ENCODE measurements at places on chromosomes 1 and 21.
A peak's percentile ranks its signal among the peaks of the same experiment; 100 is the strongest.

- H3K4me3 ChIP-seq = no peak overlapping the region
- peaks cover 15% of the 10 kb centered on the region for H3K4me1 ChIP-seq
- no peaks in the 10 kb centered on the region for H3K36me3 ChIP-seq
- H3K27ac ChIP-seq = no peak overlapping the region
- H3K27me3 ChIP-seq = no peaks in the 10 kb centered on the region
- DNase-seq = no peak
Observed at GRCh38 chr1:1233567-1233892, 1.5 kb downstream of the B3GALT6 start.

DNA sequence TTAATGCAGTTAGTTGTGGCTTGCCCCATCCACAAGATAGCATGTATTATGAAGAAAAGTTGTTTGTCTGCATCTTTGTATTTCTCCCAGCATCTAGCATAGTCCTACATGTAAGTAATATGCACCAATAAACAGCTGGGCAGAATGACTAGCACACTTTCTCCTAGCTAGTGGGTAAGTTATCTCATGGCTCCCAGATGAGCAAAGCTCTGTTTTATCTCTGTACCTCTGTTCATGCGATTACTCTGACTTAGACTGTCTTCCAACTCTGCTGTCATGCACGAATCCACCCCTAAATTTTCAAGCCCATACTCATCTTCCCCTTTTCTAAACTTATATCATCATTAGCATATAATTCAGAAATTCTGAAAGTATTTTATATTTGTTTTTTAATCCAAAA is 37.5 kb upstream of the KCTD3 start:
- no peak overlapping the region for H3K27ac ChIP-seq
- H3K4me3 ChIP-seq = no peak overlapping the region
- no peaks in the 10 kb centered on the region for H3K36me3 ChIP-seq
- H3K27me3 ChIP-seq = no peaks in the 10 kb centered on the region

- DNase-seq = no peak
- H3K27me3 ChIP-seq = no peaks in the 10 kb centered on the region
- no peaks in the 10 kb centered on the region for H3K36me3 ChIP-seq
Observed at GRCh38 chr1:183200451-183200850, 14.4 kb downstream of the LAMC2 start.

DNA sequence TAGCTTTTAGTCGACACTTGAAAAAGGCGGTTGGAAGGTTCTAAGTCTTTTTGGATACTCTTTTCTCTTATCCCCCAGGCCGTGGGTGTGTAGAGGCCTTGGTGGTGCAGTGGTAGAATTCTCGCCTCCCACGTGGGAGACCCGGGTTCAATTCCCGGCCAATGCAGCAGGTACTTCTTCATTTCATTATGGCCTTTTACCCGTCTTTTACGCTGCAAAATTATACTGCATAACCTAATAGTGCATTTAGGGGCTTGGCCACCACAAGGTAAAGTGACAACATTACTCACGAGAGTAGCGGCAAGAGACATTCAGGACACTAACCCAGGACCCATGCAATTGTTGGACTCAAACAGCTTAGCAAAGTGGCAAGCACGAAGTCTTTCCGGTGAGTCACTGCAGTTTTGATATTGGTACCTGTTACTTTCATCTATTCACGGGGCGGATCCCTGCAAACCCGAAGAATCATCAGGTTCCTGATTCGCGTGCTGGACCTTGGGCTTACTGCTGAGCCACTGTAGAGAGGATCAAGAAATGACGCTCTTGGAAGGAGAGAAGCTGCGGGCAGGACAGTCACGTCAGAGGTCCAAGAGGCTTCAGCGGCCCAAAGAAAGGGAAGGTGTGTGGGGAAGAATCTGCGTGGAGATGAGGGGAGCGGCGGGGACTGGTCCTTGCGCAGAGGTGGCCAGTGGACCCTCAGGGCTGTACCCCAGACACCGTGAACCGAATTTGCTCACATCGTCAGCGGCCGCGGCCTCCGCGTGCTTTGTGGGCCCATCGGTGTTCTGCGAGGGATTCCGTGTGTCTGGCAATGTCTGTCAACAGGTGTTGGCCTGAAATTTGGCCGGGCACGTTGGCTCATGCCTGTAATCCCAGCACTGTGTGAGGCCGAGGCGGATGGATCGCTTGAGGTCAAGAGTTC is 12.9 kb upstream of the RNU1-4 start:
- no peak overlapping the region for H3K27ac ChIP-seq
- H3K4me3 ChIP-seq = no peak overlapping the region
- DNase-seq = peak; percentile 25
- H3K27me3 ChIP-seq = peaks cover 2% of the 10 kb centered on the region
- no peaks in the 10 kb centered on the region for H3K36me3 ChIP-seq

DNA sequence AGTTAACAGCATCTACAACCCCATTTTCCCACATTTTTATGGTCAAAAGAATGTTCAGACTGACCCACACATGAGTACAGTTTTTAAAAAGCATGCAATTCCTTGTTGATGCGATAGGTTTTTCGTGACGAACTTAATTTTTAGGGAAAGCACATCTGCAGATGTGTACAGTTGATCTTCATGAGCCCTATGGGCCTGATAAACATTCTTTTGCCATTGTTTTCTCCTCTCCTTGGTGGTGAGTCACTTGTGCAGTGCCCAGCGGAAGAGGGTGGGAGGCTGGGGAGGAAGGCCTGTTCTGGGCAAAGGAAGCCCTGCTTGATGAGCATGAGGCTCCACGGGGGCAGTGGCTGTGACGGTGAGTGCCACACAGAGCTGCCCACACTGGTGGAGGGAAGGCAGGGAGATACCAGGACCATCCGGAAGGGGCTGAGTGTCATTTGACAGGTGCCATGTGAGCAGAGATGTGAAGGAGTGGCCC is 5.3 kb downstream of the ARF1 start:
- H3K36me3 ChIP-seq = no peaks in the 10 kb centered on the region
- no peak for DNase-seq
- H3K27ac ChIP-seq = peak overlapping the region; percentile 14
- H3K4me3 ChIP-seq = no peak overlapping the region

DNA sequence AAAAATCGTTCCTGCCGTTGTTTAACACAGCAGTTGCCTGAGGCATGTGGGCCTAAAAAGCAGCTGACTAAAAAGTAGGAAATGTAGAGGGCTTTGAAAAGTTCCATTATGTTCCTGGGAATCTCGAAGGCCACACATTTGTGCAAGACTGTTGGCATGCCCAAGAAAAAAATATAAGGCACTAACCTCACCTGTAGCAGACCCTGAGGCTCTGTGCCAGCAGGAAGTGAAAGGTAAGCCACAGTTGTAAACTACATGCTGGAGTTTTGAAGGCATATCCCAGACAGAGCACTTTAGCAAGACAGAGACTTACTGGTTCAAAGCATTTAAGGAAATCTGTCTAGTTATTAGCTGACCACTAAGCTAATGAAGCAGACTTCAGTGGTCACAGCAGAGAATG is 52.7 kb downstream of the TRMT1L start:
- no peak overlapping the region for H3K27ac ChIP-seq
- H3K27me3 ChIP-seq = no peaks in the 10 kb centered on the region
- no peak overlapping the region for H3K4me3 ChIP-seq
- H3K36me3 ChIP-seq = no peaks in the 10 kb centered on the region
- no peaks in the 10 kb centered on the region for H3K4me1 ChIP-seq

DNA sequence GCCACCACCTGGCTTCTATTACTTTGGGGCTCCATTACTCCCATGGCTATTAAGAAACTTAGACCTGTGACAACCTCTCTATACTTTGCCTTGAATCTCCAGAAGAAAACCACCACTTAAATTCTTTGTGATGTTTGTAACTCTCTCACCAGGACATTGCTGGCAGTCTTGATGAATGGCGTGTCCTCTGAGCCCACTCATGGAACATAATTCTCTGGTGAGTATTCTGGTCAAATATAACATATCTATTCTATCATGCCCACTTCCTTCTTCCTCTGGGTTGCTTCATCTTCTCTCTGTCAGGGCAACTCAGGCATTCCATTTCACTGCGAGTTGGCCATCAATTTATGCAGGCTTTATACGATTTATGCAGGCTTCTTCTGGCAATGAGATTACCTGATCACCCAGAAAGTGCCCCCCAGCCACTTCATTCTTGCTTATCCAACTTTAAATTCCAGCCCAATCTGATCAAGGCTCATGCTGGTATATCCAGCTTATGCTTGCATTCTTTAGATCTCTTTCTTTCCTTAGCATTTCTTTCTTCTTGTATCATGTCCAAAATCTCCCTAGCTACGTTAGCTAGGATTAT is 112.0 kb upstream of the CHRM3 start:
- no peaks in the 10 kb centered on the region for H3K4me1 ChIP-seq
- no peak for DNase-seq
- H3K4me3 ChIP-seq = no peak overlapping the region
- H3K36me3 ChIP-seq = no peaks in the 10 kb centered on the region
- no peak overlapping the region for H3K27ac ChIP-seq

DNA sequence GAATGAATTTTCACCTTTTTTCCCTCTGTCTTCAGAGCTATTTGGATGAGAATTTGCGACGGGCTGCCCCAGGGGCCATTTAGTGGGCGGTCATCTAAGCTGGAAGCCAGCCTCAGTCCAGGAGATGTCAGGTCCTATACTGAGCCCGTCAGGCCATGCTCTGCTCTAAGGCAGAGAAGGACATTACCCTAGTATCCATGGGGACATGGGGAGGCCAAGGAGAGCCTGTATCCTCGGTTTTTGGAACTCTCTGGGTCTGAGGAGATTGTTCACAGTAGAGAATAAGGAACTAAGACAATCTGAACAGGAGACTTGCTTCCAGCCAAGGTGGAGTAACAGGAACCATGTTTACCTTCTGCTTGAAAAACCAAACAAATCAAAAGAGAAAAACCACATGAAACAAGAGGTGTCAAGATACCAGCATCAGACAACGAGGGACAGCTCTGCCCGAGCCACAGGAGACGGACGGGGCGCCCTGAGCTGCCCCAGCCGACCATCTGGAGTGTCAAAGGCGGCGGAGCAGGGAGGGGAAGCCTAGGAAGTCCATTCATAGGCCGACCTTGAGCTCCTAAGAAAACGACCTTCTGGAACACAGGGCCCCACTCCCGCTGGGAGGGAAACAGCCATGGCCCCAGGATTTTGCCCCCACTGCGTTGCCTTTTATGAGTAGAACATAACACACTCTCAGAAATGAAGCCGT is 20.0 kb upstream of the ADARB1 start:
- H3K4me1 ChIP-seq = no peaks in the 10 kb centered on the region
- H3K27me3 ChIP-seq = no peaks in the 10 kb centered on the region
- H3K27ac ChIP-seq = no peak overlapping the region
- H3K36me3 ChIP-seq = no peaks in the 10 kb centered on the region

- H3K36me3 ChIP-seq = no peaks in the 10 kb centered on the region
- H3K4me3 ChIP-seq = no peak overlapping the region
- no peak for DNase-seq
- no peak overlapping the region for H3K27ac ChIP-seq
Observed at GRCh38 chr21:37087188-37087587, 14.1 kb downstream of the TTC3 start.

DNA sequence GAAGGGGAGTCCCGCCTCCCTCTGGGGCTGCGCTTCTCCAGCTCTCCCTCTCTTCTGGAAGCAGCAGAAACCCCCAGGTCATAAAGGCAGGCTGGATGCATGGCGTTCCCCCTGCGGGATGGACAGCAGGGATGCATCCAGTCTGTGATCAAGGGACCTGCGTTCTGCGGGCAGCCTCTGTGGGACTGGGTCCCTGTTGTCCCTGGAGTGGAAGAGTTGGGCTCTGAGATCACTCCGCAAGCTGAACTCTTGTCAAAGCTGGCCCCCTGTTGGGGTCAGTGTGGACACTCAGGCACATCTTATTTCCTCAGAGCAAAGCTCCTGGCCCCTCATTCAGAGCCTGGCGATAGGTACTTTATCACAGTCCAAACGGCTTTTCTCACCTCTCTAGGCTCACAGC is 341.2 kb downstream of the PTPRU start:
- no peaks in the 10 kb centered on the region for H3K4me1 ChIP-seq
- H3K27me3 ChIP-seq = no peaks in the 10 kb centered on the region
- no peak overlapping the region for H3K4me3 ChIP-seq
- H3K36me3 ChIP-seq = no peaks in the 10 kb centered on the region

DNA sequence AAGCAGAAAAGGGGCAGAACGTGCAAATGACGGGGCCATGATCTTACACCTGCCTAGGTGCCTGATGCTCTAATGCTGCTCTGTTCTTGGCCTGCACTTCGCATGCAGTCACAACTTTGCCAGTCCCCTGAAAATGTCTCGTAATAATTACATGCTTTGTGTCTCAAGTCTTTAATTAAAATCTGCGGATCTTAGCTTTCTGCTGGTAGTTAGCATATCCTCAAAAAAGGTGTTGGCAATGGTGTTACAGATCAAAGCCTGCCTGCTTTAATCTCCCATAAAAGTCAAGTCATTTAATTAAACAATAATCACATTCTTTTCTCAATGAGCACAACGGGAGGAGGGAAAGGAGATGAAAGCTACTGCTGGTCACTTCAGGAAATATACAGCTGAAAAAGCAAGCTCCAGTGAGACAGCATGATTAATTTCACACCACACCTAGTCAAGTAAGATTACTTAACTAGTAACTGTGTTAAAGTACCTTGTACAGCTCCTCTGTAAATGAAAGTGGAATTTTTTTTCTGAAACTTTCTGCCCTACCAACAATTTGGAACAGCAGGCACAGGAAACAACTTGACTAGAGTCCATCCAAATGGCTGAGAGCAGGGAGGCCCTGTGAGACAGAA is 45.8 kb downstream of the STX6 start:
- no peak overlapping the region for H3K27ac ChIP-seq
- DNase-seq = no peak
- no peak overlapping the region for H3K4me3 ChIP-seq
- H3K27me3 ChIP-seq = no peaks in the 10 kb centered on the region

GRCh38 chr1:45317166-45317565 is 9.5 kb upstream of the HPDL start:
- no peaks in the 10 kb centered on the region for H3K27me3 ChIP-seq

- H3K36me3 ChIP-seq = no peaks in the 10 kb centered on the region
- DNase-seq = no peak
- H3K4me3 ChIP-seq = no peak overlapping the region
- H3K27ac ChIP-seq = no peak overlapping the region
- no peaks in the 10 kb centered on the region for H3K27me3 ChIP-seq
Observed at GRCh38 chr1:23908453-23909341, 4.5 kb downstream of the CNR2 start.

GRCh38 chr1:24989082-24989481 is 59.0 kb upstream of the RUNX3 start:
- H3K27ac ChIP-seq = no peak overlapping the region
- no peak overlapping the region for H3K4me3 ChIP-seq
- H3K36me3 ChIP-seq = no peaks in the 10 kb centered on the region
- H3K4me1 ChIP-seq = no peaks in the 10 kb centered on the region
- no peak for DNase-seq
- no peaks in the 10 kb centered on the region for H3K27me3 ChIP-seq

- DNase-seq = no peak
- no peak overlapping the region for H3K27ac ChIP-seq
- no peak overlapping the region for H3K4me3 ChIP-seq
- H3K36me3 ChIP-seq = no peaks in the 10 kb centered on the region
Observed at GRCh38 chr1:206098242-206098919, 18.8 kb downstream of the AVPR1B start.

GRCh38 chr1:113904293-113904673 is 316 bp downstream of the AP4B1 start:
- no peak for DNase-seq
- no peaks in the 10 kb centered on the region for H3K36me3 ChIP-seq
- H3K27me3 ChIP-seq = no peaks in the 10 kb centered on the region
- H3K27ac ChIP-seq = peak overlapping the region; percentile 86

DNA sequence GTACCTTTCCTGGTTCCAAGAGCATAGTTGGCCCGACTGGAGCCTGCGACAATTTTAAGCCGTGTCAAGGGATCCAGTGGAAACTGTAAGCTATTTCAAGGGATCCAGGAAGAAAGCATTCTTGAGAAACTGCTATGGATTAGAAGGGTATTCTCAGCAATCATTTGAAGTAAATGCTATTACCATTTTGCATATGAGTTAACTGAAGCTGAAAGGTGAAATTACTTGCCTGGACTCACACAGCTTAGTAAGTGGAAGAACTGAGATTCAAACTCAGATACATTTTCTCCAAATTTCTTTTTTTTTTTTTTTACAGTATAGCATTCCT is 589 bp downstream of the ZNF684 start:
- no peaks in the 10 kb centered on the region for H3K27me3 ChIP-seq
- DNase-seq = no peak
- H3K36me3 ChIP-seq = no peaks in the 10 kb centered on the region
- peak overlapping the region; percentile 72 for H3K27ac ChIP-seq
